Stimulated activated CD4-positive, alpha-beta T cell treated with anti-CD3 and anti-CD28 coated beads, Interleukin-2, amount 100 ng/mL, for 24 hours (primary cell): ENCODE measurements at places on chromosomes 2 and 18.

DNA sequence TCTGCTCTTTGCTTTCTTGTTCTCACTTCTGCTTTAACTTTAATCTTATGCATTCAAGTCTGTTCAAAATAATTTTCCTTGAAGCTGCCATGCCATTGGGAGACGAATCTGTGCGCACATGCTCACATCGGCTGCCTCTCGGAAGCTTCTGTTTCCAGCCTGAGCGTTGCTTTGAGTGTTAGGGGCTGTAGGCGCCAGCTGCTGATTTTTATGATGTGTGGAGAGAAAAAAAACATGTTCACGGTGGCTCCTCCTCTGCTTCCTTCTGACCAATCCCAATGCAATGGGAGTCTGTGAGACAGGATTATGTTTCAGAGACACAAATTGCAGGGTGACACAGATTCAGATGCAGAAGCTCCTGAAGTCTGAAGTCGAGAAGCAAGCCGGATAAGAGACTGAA lies at the start of gene MC4R:
TSS of gene MC4R (minus strand) at position 180 of the 400 bp plus-strand sequence. CDS start 426 bp downstream, outside the sequence.
- DNase-seq: no peak

DNA sequence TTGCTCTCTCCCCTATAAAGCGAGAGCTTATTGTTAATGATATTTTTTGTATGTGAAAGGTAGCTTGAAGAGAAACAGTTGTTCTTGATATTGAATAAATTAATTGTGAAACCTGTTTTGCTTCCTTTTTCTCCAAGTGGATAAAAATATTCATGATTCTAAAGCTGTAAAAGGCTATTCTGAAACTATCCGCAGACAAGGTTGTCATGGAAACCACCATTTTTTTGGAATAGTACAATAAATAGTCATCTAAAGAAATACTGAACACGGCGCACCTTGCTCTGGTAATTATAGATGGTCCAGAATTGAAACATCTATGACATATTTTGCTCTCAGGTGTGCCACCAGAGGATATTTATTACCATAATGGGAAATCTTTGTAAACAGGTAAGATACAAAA lies 1103.0 kb upstream of the SLC39A10 start:
- no peak for DNase-seq

DNA sequence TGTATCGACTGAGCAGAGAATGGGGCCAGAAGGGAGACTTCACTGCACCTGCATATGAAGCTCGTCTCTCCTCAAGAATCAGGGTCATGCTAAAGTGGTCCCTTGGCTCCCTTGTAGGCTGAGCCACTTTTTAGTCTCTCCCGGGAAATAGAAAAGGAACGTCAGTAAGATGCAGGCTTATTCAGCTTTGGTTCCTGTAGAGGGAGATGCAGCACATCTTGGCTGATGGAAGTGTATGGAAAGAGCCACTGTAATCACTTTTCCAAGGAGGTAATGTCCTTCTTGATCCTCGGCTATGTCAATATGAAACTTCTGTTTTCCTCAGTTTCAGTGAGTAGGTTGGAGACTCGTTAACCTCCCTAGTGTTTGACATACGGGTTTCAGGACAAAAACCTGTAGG lies 235.2 kb downstream of the GCA start:
- DNase-seq: no peak

DNA sequence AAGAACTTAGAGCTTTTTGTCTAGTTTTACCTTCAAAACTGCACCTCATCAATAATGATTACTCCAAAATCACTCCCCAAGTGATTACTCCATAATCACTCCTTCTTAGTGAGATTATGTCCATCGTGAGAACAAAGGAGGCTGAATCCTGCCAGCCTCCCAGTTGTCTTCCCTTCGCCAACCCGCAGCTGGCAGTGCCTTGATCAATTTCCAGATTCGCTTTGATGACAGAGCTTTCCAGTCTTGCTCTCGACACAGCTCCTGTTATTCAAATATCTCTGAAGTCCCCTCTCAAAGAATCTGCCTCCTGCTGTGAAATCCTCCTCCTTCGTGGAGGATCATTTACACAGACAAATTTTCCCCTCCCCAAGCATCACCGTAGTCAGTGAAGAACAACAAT lies 237.7 kb downstream of the EIPR1 start:
- DNase-seq: no peak

DNA sequence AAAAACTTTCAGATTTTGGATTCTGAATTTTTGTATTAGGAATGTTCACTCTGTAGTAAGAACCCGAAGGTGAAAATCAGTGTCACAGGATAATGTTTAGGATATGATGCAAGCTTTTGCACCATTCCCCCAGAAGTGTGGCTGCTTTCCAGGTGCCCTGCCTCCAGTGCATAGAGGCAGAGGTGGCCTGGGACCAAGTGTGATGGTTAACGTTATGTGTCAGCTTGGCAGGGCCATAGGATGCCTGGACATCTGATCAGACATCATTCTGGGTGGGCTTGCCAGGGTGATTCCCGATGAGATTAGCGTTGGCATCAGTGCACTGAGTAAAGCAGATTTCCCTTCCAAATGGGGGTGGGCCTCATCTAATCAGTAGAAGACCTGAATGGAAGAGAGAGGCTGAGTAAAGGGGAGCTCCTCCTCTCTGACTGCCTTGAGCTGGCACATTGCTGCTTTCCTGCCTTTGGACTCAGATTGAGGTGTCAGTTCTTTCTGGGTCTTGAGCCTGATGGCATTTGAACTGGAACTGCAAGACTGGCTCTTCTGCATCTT lies 177.4 kb upstream of the HS6ST1 start:
- no peak for DNase-seq

DNA sequence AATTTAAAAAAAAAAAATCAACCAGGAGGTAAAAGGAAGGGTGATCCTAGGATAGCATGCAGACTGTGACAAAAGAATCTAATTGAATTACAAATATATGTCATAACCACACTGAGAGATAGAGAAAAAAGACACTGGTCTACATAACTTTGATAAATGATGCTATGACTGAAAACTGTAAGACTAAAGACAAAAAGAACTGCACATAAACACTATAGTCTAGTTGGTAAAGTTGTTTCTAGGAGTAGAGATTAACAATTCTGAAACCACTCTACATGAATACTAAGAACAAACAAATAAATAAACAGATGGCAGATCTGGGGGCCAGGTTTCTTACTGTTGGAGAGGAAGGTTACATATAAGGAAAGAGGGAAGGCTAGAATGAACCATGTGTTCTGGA lies 14.6 kb upstream of the CHAC2 start:
- no peak for DNase-seq

DNA sequence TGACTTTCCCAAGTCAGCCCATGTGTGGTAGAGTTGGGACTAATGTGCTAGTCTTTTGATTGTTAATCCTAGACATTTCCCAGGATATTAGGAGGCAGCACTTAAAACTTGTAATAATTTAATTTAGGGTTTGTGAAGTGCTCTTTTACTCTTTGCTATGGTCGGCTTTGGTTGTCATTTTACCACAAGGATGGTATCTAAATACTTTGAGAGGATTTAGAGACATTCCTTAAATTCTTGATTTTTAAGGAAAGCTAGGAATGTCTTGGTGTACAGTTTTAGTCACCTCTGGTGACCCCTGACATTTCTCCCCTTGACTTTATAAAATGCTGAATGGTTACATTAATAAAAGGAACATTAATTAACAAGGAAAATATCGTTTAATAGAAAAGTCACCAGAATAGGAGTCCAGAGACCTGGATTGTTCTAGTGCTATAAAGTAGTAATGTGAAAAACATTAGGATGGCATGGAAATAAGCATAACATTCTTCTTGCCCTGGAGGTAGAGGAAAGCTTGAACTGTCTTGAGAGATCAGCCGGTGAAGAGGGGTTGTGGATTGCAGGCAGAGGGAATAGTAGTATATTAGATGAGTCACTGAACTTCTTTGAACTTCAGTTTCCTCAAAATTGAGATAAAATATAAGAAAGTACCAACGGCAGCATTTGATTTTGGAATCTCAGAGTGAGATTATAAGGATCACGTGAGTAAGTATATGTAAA lies 209.2 kb downstream of the MCFD2 start:
- no peak for DNase-seq

- no peak for DNase-seq
These were observed 239.4 kb upstream of the HDAC4 start for GRCh38 chr2:239640210-239640609.

DNA sequence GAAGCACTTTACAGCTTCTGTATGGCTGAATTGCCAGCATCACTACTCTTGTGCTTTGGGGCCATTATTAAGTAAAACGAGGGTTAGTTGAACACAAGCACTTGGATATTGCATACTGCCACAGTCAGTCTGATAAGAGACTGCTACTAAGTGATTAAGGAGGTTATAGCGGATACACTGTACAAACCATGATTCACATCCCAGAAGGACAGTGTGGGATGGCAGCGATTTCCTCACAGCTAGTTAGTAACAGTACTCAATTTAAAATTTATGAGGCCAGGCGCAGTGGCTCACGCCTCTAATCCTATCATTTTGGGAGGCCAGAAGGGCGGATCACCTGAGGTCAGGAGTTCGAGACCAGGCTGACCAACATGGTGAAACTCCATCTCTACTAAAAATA lies 2.6 kb upstream of the BMPR2 start:
- no peak for DNase-seq

DNA sequence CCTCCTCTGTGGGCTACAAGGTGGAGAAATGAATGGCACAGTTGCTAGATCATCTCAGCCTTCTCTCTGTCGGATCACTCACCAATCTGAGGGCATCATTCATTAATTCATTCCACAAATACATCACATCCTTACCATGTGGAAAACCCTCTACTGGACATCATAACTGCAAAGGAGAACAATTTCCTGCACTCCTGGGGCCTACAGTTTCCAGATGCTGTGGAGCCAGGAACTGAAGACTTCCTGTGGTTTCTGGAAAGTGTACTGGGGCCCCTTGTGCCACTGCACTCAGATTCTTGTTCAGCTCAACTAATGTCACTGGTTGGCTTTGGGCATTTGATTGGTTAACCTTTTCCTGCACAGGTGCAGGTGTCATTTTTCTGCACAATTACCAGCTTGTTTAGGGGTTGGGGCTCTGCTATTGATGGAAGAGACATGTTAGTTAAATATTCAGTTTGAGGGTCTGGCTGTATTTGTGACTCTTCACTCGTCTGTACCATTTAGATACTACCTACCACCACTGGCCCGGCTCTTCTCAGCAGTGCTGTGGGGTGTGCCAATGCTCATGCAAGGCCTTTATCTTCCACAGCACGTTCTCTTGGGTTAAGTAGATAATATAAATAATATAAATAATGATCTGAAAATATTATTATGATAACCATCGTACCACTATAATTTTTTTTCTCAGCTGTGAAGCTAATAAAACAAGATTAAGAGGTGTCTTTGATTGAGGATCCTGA lies 427.3 kb downstream of the TSN start:
- DNase-seq: no peak

DNA sequence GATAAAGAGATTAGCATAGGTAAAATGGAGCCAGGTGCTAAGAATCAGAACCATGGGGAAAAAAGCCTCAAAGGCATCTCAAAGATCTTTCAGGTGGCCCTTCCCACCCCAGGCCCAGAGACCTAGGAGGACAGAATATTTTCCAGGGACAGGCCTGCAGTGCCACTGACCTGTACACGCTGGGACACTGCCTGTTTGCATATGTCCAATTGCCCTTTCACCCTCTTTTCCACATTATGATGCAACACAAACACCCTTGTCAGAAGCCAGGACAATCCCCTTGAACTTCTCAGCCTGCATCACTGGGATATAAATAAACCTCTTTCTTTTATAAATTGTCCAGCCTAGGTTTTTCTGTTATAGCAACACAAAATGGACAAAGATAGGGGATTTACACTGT lies 419.1 kb downstream of the TRIB2 start:
- no peak for DNase-seq

DNA sequence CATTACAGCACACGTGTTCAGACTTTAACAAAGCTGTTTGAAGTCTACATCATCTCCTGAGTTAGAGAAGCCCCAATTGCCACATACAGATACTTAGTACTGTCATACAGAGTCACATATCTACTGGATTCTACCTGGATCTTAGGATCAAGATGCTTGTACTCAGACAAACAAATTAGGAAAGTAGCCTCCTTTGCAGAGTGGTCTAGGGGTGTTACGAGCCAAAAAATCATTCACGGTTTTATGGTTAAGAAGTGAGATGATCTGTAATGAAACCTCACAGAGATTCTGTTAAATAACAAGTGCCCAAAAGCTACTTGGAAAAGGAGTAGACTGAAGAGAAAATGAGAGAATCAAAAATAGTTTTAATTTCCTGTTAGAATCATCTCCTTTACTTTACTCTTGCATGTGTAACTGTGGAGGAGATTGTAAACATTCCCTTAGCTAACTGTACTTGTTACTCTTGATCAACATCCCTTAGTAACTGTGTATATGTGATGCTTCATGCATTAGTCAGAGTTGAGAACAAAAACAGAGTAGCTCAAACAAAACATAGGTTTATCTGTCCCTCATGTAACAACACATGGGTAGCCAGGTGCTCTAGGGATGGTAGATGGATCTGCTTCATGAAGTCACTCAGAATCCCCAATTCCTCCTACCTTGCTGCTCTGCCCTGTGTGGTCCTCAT lies 16.4 kb upstream of the IL1RL1 start:
- no peak for DNase-seq

GRCh38 chr2:235458839-235459273 lies 35.0 kb upstream of the AGAP1 start:
- DNase-seq: no peak

DNA sequence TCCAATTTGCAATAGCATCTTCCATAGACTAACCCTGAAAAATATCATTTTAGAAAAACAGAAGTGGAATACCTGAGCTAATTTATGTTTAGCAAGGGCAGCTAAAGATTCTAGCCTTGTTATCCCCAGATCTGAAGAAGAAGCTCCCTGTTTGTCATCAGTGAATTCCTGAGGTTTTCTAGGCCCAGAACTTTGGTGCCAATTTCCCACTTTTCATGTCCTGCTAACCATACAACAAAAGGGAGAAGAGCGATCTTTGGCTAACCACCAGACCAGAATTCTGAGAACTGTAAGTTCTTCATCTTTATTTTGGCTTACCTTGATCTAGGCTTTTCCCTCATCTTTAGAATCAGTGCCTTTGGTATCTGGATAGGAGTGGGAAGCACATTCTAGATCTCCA lies 51.3 kb upstream of the RASGRP3 start:
- DNase-seq: no peak

DNA sequence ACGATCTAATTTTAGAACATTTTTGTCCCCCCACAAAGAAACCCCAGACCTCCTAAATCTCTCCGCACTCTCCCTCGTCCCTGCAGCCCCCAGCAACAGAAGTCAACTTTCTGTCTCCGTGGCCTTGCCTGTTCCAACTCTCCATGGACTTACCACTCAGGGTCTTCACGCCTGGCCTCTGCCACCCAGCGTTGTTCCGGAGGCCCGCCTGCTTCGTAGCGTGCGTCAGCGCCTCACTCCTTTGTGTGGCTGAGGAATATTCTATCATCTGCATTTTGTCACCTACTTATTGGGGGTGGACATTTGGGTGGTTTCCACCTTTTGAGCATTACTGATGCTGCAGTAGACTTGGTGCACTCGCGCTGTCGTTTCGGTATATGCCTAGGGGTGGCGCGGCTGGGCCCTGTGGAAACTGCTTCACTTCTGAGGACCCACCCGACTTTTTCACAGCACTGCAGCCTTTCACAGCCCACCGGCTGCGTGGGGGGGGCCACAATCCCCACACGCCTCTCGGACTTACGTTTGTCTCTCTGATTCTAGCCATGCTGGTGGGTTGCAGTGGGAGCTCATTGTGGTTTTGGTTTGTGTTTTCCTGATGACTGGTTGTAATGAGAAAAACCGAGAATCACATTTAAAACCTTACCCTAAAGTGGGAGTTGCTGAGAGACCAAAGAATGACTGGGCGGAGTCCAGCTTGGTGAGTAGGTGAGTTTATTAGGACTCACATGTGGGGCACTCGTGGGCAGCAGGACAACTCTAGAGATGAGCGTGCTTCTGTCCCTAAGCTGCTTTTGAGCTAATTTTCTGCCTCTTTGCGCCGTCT lies 1.4 kb upstream of the HSBP1L1 start:
- peak; percentile 53 for DNase-seq
